ENCODE measurements at places on chromosomes 2 and 18.

DNA sequence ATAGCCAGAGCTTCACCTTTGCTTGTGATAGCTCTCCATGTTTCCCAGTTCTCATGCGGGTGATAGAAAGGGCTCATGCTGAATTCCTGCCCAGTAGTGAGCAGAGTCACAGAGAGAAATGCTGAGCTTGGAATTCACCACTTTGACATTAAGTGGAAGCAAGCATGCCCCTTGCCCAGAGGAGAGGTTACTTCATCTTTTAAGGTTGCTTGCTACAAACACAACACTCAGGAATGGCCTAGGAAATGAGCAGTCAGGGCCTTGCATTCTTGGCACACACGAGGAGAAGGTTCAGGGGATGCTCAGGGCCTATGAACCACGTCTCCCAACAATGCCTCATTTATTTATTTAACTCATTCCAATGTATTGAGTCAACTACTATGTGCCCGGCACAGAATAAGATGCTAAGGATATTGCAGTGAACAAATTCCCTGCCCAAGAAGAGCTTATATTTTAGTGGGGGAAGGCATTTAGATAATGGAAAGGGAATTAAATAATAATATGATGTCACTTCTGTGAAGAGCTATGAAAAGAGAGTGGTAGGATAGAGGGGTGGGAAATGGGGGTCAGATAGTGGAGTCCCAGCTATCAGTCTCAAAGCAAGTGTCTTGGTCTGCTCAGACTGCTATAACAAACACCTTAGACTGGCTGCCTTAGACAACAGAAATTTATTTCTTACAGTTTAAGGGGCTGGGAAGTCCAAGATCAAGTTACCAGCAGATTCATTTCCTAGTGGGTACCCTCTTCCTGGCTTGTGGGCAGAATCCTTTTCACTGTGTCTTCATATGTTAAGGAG, 42.1 kb downstream of the DDX18 start:
- peak; percentile 77 for DNase-seq

GRCh38 chr18:62088156-62088555, 98.7 kb downstream of the PIGN start:
- peak; percentile 13 for DNase-seq

- DNase-seq = no peak
These were observed 949 bp upstream of the MYL12B start for GRCh38 chr18:3260995-3261372.

GRCh38 chr2:230942920-230943896, 18.2 kb upstream of the GPR55 start:
- DNase-seq = no peak

- DNase-seq = no peak
These were observed 273.3 kb upstream of the TCF4 start for GRCh38 chr18:55861266-55861665.

- DNase-seq = no peak
These were observed 137.8 kb upstream of the GATA6 start for GRCh38 chr18:22031611-22032010.

- DNase-seq = no peak
These were observed 252.8 kb upstream of the APCDD1 start for GRCh38 chr18:10201659-10202058.

DNA sequence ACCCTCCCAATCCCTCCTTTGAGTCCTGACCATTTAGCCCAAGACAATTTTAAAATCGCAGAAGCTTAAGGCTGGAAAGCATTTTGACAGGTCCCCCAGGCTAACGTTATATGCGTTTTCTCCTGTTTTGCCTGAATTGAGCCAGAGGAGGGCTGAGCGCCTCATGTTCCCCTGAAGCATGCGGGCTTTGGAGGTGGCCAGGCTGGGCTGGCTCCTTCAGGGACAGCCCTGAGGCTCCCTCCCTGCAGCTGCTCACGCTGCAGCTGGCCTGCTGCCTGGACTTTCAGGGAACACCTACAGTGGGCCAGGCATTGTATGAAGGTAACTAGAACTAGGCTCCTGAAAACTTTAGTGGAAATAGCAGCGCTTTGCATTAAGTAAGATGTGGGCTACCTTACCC, 179.2 kb downstream of the ACKR3 start:
- no peak for DNase-seq

DNA sequence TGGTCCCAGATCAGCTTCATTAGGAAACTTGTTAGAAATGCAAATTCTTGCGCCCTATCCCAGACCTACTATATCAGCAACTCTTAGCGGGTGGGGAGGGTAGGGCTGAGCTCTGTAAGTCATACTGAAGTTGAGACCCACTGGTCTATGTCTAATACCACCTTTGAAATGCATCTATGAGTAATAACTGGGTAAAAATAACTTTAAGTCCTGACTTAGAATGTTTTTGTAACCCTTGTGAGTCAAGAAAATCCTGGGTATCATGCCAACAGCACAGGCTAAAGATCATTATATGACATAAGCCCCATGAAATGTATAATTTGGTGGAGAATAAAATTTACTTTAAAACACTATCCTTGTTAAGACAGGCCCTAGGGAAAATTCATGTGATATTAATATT, 41.4 kb downstream of the PRKD3 start:
- peak; percentile 60 for DNase-seq

DNA sequence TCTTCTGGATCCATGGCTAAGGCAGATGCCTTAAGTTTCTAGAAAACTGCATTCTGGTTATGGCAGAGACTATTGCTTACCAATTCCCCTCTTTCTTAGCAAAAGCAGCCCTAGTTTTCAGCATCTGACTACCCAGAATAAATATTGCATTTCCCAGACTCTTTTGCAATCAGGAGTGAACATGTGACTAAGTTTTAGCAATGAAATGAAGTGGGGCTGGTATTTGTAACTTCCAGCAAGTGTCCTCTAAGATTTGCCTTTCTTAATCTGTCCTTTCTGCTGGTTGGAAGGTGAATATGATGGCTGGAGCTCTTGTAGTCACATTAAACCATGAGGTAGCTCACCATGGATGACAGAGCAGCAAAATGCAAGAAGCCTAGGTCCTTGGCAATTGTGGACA, 132.9 kb upstream of the PKDCC start:
- DNase-seq = no peak

All from GM04504 (cell line).